ENCODE measurements at places on chromosomes 2 and 18.

- DNase-seq, result no peak
Observed at GRCh38 chr18:44927127-44927849, 246.6 kb downstream of the SETBP1 start.

DNA sequence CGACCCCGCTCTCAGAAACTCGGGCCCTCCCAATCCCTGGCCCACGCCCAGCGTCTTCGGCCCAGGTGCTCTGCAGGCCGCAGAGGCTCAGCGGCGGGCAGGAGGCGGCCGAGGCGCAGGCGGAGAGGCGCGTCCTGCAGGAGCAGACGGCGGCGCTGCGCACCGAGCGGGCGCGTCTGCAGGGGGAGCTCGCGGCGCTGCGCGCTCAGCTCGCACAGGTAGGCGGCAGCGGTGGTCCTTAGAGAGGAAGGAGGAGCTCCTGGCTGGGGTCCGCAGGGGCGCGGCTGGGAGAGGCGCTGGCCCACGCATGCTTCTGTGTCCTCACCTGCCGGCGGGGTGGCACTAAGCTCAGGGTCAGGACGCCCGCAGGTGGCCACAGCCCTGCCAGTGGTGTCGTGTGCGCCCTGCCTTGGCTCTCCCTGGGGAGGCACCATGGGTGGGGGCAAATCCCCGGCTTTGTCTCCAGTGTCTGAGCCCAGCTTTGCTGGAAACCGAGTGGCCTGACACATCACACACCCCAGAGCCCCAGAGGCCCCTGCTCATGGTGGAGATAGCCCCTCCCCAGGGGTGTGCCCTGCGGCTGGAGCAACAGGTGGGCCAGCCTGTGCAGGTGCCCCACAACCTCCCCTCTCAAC, 14.9 kb upstream of the SNED1 start:
- DNase-seq, result no peak

GRCh38 chr2:183678908-183679307, 554.7 kb downstream of the NUP35 start:
- DNase-seq, result no peak

DNA sequence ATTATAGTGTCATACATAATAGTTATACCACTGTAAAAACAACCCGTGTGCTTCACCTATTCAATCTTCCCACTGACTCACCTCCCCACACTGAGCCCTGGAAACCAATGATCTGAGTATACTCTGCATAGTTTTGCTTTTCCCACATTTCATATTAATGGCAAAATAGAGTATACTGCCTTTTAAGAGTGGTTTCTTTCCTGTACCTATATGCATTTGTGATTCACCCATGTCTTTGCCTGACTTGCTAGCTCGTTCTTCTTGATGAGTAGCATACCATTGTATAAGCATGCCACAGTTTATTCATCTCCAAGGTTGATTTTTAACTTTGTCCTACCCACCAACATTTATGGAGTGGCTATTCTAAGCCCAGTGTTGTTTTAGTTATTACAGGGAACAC, 686.4 kb downstream of the PLCL1 start:
- DNase-seq, result no peak

GRCh38 chr2:161118722-161119121, 41.5 kb upstream of the TANK start:
- DNase-seq, result no peak

DNA sequence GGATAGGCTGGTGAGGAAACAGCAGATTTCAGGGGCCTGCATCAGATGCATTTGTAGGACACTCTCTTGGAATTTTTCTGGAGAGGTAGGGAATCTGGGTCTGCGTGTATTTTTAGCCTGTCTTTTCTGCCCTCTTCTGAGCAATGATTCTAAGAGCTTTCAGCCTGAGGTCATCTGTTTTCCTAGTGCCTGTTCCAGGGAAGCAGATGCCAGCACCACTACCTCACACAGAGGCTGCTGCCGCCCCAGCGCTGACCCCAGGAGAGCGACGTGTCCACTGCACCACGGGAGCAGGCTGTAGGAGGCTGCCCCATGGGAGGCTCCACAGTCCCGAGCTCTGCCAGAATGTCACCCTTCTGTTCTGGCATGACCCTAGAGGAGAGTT, 316.5 kb downstream of the CYP26B1 start:
- DNase-seq, result no peak

DNA sequence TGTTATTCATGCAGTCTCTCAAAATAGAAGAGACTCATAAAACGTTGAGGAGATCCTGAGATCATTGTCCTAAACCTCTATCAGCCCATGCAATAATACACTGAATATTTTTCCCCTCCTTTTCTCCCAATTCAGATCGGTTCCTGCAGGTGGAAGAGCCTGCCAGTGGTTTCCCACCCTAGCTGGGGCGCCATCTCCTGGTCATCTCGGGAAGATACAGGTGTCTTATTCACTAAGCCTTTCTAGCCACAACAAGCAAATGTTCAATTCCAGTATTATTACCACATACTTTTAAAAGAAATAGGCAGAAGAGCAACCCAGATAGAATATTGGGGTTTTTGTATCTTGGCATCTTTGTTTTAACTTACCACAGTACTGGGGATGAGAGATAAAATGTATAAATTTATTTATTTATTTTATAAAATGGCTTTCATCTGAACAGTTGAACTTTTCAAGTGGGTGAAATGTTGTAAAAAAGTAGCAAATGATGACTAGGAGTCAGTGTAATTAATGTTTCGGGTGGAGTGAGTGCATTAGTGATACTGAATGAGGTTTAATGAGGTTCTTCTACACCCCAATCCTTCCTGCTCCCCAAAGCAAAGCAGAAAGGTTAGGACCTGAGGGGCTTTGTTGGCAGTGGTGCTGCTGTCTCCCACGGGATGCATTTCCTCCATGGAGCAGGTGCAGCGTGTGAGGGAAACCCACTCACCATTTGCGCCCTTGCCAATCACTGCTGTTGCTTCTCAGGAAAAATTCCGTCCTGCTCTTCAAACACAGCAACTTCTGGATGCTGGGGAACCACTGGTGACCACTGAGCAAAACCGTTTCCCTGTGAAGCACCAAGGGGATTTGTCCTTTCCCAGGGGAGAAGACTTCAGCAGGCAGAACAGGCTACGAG, 147.1 kb upstream of the FHL2 start:
- DNase-seq, result peak; percentile 74

Measured in stimulated activated CD4-positive, alpha-beta T cell treated with anti-CD3 and anti-CD28 coated beads, Interleukin-2, amount 100 ng/mL, for 48 hours (primary cell).